ENCODE measurements at places on chromosomes 4 and X. TPM values are rescaled to one million over a fixed set of nuclear protein-coding genes. Genes with fewer than 3 reads are reported as not detected.

Gene TLR6
- total RNA-seq: 2.9 TPM

Gene DCAF4L1
- not detected for total RNA-seq

Gene TKTL1
- total RNA-seq: not detected

Gene CACNA1F
- total RNA-seq: not detected

Gene PPARGC1A
- total RNA-seq: 1.8 TPM

Gene ARAF
- 30.1 TPM for total RNA-seq

Gene PCDH10
- total RNA-seq: 1.3 TPM

Gene GPRASP1
- 0.58 TPM for total RNA-seq

Gene MXRA5
- 0.44 TPM for total RNA-seq

Gene SULT1E1
- total RNA-seq: not detected

Gene BRS3
- not detected for total RNA-seq

Gene CLDN22
- total RNA-seq: not detected

Gene PNMA5
- total RNA-seq: not detected

Gene TEX13D
- total RNA-seq: not detected

Gene COL25A1
- total RNA-seq: 1.7 TPM

Gene TRIM75
- total RNA-seq: not detected

Gene NEUROG2
- total RNA-seq: not detected

Gene RBM41
- total RNA-seq: 5.4 TPM

Gene MAGEE2
- total RNA-seq: not detected
